Neural crest cell (in vitro differentiated cells): ENCODE measurements at places on chromosomes 16 and 17. TPM values are rescaled to one million over a fixed set of nuclear protein-coding genes. Genes with fewer than 3 reads are reported as not detected.

GRCh38 chr17:9371019-9371418, 204.6 kb downstream of the STX8 start:
- H3K27me3 ChIP-seq: no peaks in the 10 kb centered on the region
- peaks cover 44% of the 10 kb centered on the region for H3K4me1 ChIP-seq
- peaks cover 3% of the 10 kb centered on the region for H3K36me3 ChIP-seq
- H3K27ac ChIP-seq: peak overlapping the region; percentile 64
- DNase-seq: no peak

DNA sequence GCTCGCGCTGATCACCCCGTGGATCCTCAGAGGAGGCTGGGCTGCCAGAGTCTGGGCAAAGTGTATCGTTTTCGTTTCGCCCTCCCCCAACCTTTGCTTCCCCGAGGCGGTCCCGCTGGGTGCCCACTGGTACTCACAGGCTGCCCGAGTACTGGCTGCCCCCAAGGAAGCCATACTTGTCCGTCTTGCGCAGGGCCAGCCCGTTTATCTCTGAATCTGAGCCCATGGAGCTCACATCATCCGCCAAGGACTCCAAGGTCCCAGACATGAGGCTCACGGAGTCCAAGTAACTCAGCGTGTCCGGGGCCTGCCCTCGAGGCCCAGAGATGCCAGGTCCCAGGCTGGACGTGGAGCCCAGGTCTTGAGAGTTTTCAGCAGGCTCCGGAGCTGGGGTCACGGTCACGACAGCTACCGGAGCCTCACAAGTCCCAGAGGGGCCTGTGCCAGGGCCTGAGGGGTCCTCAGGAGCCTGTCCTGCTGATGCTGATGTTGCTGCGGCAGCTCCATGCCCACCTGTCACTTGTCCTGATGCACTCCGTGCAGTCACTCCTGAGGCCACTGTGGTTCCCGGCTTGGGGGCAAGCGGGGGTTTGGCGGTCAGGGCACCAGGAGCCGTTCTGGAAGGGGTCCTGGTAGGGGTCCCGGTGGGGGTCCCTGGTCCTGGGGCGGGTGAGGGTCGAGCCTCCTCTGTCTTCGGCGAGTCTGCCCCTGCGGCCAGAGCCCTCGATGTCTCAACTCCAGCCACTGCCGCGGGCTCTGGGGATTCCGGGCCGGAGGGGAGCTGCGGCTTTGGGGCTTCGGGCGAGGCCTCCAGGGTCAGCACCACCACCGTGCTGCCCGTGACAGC, 980 bp downstream of the TBC1D10B start:
- H3K27ac ChIP-seq: no peak overlapping the region
- DNase-seq: peak; percentile 26
- H3K4me3 ChIP-seq: peak overlapping the region; percentile 93
- H3K4me1 ChIP-seq: peaks cover 55% of the 10 kb centered on the region
- no peaks in the 10 kb centered on the region for H3K27me3 ChIP-seq
- no peaks in the 10 kb centered on the region for H3K36me3 ChIP-seq

DNA sequence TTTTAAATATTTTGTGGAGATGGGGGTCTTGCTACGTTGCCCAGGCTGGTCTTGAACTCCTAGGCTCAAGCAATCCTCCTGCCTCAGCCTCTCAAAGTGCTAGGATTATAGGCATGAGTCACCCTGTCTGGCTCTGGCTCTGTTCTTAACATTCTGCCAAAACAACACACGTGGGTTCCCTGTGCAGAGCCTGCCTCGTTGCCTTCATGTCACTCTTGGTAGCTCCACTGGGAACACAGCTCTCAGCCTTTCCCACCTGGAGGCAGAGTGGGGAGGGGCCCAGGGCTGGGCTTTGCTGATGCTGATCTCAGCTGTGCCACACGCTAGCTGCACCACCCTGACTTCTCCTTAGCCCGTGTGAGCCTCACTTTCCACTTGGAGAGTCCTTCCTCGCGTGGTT, 19.3 kb downstream of the CRISPLD2 start:
- H3K4me3 ChIP-seq: no peak overlapping the region
- no peaks in the 10 kb centered on the region for H3K36me3 ChIP-seq
- no peak overlapping the region for H3K27ac ChIP-seq
- H3K4me1 ChIP-seq: peaks cover 34% of the 10 kb centered on the region
- DNase-seq: no peak

DNA sequence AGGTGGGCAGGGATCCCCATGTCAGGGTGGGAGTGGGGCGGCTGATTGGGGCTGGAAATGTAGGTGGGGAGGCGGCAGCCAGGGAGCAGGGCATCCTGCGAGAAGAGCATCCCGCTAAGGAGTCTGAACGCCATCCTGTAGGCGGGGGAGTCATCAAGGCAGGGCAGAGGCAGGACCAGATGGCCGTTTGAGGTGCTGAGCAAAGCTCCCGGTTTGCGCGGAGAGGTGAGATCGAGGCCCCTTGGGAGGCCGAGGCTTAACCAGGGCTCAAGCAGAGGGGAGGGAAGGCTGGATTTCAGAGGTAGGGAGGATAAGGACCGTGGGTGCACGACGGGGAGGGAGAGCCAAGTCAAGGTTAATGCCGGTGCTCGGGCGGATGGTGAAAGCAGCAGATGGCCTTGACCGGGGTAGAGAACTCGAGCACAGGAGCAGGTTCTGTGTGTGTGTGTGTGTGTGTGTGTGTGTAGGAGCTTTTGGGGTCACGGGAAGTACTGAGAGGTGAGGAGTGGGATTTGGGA, 472 bp upstream of the NME2 start:
- H3K27ac ChIP-seq: peak overlapping the region; percentile 98
- no peak for DNase-seq
- peak overlapping the region; percentile 92 for H3K4me3 ChIP-seq
- peaks cover 32% of the 10 kb centered on the region for H3K4me1 ChIP-seq
- peaks cover 24% of the 10 kb centered on the region for H3K36me3 ChIP-seq

DNA sequence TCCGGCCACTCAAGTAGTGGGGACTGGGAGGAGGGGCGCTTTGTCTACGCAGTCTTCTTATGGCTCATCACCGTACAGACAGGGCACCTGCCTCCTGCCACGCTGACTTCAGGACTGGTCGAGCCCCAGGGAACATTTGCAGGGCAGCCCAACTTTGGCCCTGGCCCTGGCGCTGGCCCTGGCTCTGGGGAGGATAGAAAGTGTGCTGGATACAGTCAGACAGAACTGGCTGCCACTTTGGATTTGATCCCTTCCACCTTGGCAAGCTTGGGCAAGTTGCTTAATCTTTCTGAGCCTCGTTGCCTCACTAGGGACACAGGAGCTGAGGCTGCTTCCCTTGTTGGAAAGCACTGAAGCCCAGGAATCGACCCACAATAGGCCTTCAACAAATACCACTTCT, 13.6 kb downstream of the LGALS9 start:
- no peaks in the 10 kb centered on the region for H3K27me3 ChIP-seq
- no peak for DNase-seq
- no peak overlapping the region for H3K27ac ChIP-seq
- no peaks in the 10 kb centered on the region for H3K36me3 ChIP-seq
- no peaks in the 10 kb centered on the region for H3K4me1 ChIP-seq

Gene MYH8
- total RNA-seq: not detected in 2 replicates
